ENCODE measurements at places on chromosomes 3 and 15.

DNA sequence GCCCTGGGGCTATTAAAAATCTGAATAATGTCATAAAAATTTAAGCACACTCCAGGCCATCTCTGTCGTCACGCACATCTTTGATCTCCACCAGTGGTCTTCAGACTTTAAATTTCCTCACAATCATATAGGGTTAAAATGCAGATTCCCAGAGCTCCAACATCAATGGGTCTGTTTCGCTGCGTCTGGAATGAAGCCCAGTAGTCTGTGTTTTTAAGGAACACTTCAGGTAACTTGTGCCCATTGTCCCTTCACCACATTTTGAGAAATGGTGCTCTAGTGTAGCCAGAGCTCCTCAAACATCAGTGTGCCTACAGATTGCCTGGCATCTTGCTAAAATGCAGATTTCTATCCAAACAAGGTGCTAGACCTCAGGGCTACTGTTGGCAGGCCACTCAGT, 9.8 kb downstream of the SEMA6D start:
- no peak for DNase-seq

DNA sequence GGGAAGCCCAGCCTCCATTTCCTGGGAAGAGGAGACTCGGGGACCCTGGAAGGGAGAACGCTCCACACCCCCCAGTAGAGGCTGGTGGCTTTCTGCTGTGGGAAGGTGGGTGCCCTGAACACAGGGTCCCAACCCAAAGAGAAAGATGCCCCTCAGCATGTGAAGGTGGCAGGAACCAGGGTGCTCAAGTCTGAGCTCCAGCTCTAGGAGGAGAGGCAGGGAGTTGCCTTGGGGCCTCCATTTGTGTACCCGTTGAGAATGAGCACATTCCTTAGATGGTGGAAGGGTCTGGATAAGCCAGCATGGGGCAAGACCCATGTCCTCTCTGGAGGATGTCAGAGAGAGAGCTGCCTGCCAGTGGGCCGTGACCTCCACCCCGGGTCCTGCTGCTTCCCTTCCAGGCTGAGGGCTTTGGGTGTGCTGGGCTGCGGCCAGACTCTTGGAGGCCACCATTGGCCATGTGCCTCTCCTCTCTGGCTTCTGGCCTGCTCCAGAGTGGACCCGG, 212.4 kb downstream of the TBC1D2B start:
- no peak for DNase-seq

GRCh38 chr3:149428087-149428486, 46.4 kb upstream of the TM4SF4 start:
- no peak for DNase-seq

GRCh38 chr3:156772588-156773206, 53.5 kb upstream of the LEKR1 start:
- DNase-seq = peak; percentile 30

- DNase-seq = no peak
These were observed 299.8 kb upstream of the CNTN4 start for GRCh38 chr3:1798711-1799405.

GRCh38 chr3:10417847-10418246, 87.5 kb downstream of the ATP2B2 start:
- peak; percentile 15 for DNase-seq

- DNase-seq = peak; percentile 89
These were observed 63.9 kb downstream of the TMCC1 start for GRCh38 chr3:129829640-129830039.
